NCI-H1092 (cell line): ENCODE measurements at places on chromosomes 12 and 14.

- DNase-seq = no peak
These were observed 109.4 kb upstream of the ATF7IP start for GRCh38 chr12:14256121-14256520.

- no peak for DNase-seq
These were observed 36.4 kb upstream of the NR1H4 start for GRCh38 chr12:100437038-100437841.

GRCh38 chr12:106234449-106234848, 13.4 kb downstream of the CKAP4 start:
- DNase-seq = no peak

DNA sequence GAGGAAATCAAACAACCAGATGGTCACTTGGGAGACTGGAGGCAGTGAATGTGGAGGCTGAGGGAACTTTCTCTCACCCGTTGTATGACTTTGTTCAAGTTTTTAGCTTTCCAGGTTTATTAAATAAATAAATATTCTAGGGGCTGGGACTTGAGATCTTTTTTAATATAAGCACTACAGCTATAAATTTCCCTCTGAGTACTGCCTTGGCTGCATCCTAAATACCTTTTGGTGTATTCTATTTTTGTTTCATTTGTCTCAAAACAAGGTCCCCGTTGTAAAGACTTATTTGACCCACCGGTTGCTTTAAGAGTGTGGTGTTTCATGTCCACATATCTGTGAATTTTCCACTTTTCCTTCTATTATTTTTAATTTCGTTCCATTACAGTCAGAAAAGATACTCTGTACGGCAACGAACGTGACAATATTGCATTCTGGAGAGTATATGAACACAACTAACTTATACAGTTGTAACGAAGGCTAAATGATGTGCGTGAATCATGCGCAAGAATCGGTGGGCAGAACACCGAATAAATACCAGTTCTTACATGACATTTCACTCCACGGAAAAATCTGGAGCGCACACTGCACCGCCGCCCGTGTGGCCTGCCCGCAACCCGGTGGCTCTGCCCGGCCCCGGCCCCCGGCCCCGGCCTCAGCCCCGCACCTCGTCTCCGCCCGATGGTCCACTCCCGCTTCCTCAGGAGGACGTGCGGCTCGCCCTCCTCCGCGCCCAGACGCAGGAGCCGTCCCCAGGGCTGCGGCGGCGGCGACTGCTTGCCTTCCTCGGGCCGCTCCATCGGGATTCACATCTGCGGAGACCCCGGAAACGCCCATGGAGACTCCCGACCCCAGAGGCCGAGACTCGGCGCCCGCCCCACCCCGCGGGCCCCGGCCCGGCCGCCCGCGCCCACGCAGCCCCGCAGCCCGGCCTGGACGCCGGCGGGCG, 602 bp downstream of the CHFR start:
- no peak for DNase-seq

DNA sequence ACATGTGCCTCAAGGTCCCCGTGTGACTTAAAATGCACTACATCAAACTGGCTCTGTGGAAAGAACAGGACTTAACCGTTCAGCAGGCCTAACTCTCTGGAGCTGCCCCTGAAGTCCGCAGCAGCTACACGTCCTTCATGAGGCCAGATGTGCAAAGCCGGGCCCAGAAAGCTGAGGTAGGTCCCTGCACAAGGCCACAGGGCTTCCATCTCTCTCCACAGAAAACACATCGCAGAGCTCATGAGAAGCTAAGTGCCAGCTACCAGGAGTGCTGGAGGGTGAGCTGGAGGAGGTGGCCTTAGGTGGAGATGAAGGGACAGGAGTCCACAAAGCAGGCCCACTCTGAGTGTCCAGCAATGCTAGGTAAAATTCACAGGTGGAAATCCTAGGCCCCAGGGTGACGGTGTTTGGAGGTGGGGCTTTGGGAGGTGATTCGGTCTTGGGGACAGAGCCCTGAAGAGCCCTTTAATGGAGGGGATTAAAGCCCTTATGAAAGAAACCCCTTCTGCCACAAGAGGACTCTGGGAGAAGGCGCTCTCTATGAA, 52.4 kb downstream of the VCPKMT start:
- DNase-seq = no peak

DNA sequence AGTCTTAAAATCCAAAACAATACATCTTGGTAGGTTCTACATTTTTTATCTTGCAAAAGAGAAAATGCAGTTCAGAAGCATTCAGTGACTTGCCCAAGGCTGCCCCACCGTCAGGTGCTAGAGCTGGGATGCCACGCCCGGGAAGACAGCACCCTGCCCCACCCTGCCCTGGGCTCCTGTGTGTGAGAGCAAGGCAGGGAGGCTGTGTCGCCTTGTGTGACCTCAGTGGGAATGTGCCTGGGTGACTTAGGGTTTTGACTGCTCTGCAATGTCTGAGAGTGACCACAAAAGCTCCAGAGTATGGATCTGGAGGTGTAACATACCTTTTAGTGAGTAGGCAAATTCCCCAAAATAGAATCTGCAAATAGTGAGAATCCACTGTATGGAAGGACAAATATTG, 60.0 kb downstream of the AACS start:
- DNase-seq = no peak

DNA sequence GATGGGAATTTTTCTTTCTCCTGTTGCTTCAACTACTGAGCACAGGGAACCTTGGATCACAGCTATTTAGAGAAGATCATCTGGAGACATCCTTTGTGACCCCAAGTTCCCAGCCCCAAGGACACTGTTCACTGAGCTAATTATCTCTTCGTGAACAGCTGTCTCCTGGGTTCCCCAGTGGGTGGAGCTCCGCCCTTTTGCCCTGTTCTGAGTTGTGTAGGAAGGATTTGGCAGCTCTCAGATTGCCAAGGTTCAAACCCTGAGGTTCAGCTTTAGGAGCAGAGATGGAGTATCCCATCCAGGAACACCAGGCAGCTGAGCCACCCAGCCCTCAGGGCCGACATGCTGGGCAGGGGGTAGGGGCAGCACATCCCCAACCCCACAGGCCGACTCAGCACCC, 32.0 kb downstream of the NGB start:
- DNase-seq = no peak

- DNase-seq = no peak
These were observed 40.5 kb downstream of the SLC2A14 start for GRCh38 chr12:7832059-7832696.

GRCh38 chr12:4320497-4320852, 538 bp upstream of the TIGAR start:
- DNase-seq = no peak

DNA sequence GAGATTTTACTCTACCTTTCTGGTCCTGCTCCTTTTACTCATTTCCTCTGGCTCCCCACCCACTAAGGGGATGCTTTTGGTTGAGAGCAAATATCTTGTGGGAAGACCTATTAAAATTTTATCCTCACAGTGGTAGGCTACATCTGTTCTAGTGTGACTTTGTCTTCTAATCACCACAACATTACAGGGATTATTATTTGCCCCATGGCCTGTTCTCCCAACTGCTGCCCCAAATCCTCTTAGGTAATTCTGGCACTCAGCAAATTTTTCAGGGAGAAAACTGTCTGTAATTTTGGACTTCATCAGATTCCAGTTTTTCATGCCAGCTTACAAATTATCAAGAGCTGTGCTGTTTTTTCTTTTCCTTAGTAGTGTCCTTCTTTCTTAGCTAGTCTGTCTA, 172.3 kb downstream of the GPHN start:
- DNase-seq = no peak

DNA sequence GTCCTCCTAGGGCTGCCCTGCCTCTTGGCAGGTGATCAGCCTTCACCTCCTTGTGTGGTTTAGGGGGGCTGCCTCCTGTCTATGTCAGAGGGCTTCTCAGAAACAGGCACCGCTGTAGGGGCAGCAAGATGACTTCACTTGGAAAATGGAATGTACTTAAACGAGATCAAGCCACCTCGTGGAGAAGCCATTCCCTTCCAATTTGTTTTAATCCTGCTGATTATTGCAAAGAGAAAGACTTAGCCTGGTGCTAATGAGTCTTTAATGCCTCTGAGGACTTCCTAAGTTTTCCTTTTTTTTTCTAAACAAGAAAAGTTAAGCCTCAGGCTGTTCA, 62.3 kb upstream of the RFLNA start:
- no peak for DNase-seq

GRCh38 chr12:64876388-64877071, 52.1 kb downstream of the TBC1D30 start:
- DNase-seq = no peak

- DNase-seq = no peak
These were observed 2.3 kb upstream of the NOP2 start for GRCh38 chr12:6570264-6570887.

DNA sequence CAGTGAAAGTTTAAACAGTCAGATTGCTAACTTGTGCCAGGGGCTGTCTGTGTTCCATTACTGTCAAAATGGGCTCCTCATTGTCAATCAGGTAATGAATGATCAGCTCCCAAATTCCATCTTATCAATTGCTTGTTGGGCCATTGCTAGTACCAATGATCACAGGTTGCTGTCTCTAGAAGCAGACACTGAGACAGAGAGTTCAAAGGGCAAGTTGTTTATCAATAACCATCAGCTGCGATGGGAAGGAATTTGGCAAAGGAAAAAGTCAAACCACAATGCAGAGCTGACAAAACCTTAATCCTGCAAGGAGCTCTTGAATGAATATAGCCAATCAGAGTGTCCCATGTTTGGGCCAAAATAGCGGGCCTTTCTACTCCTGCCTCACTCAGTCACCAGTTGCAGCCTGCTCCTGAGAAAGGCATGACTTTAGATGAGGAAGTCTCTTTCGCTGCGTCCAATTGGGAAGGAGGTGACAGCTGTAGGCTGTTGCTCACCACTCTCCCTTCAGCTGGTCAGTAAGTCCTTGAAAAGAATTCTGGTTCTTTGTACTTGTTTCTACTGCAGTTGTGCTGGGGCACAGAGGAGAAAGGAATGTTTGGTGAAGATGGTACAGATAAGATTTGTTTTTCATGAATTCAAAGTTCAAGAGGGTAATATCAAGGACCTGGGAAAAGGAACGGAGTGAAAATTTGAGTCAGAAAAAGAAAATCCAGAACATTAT, 179.2 kb upstream of the PDE3A start:
- no peak for DNase-seq

- DNase-seq = no peak
These were observed 218.1 kb downstream of the MON2 start for GRCh38 chr12:62684570-62685295.

- no peak for DNase-seq
These were observed 50.1 kb downstream of the CD9 start for GRCh38 chr12:6250343-6250742.

DNA sequence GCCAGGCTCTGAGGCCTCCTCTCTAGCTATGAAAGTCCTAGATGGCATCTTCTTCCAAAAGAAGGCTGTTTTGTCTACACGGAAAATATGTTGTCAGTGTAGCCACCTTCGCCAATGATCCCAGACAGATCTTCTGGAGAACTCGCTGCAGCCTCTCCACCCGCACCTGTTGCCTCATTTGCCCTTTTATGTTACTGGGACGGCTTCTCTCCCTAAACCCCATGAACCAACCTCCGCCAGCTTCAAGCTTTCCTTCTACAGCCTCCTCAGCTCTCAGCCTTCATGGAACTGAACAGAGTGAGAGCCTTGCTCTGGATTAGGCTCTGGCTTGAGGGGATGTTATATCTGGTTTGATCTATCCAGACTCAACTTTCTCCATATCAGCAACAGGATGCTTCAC, 10.8 kb downstream of the P2RX2 start:
- DNase-seq = no peak

GRCh38 chr14:100290607-100291304, 15.5 kb downstream of the SLC25A29 start:
- no peak for DNase-seq

DNA sequence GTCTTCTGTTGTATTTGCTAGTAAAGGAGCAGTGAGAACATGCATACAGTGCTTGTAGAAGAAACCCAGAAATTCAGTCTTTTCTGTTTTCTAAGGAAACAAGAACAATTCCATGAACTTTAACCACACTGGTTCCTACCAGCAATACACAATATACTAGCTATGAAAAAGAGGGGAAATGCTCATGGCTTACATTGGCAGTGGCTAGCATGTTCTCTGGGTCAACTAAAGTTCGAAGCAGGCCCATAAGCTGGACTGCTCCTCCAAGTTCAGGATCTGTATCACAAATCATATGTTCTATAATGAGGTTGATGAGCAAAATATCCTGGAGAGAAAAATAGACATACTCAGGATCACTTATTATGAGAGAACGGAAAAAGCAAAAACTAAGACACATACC, 37.1 kb downstream of the PPP4R3A start:
- DNase-seq = no peak

GRCh38 chr12:69415471-69416275, 54.5 kb upstream of the FRS2 start:
- DNase-seq = no peak

DNA sequence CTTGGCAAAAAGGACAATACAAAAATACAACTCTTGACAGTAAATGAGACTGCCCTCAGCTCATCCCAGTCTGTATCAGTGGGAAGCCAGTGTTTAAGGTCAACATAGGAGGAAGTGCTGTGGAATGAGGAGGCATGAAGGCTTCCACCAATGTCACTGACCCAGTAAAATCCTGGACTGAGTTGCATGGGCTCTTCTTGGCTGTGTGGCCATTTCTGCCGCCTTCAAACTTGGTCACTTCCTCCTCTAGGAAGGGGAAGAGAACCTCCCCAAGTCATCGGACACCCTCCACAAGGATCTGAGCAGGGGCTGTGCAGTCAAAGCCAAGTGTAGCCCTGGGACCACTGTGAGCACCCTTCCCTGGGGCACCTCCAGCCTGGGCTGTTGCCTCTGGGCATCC, 11.9 kb downstream of the GPR68 start:
- DNase-seq = no peak

GRCh38 chr12:71158361-71158882, 623 bp upstream of the TSPAN8 start:
- peak; percentile 68 for DNase-seq

DNA sequence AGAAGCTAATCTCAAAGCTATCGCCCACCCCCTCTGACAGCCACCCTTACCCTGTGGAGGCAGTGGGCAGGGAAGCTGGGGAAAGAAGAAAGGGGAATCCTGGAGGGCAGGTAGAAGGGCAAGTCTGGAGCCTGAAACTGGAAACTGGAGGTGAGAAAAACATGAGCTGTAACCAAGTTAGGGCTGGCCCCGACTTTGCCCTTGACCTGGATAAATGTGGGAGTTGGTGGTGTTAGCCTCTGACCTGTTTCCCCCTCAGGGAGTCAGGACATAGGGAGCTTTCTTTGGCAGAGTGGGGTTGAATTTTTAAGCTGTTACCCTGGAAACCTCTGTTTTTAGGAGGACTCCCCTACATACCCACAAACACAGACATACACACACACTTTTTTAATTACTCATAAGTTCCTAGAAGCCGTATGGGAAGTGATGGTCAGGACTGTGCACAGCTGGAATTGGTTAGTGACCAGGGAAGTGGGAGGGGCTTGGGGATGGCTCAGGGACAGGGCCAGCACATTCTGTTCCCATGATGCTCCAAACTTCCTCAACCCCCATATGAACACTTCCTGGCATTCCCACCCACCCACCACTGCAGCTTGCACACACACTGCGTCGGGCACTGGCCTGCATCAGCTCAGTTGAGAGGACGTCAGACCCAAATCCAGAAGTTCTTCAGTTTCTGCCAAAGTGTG, 5.0 kb upstream of the MMP19 start:
- no peak for DNase-seq

- no peak for DNase-seq
These were observed 376.5 kb downstream of the C12orf75 start for GRCh38 chr12:105706973-105707334.
